ENCODE measurements at places on chromosomes 3 and 15.

DNA sequence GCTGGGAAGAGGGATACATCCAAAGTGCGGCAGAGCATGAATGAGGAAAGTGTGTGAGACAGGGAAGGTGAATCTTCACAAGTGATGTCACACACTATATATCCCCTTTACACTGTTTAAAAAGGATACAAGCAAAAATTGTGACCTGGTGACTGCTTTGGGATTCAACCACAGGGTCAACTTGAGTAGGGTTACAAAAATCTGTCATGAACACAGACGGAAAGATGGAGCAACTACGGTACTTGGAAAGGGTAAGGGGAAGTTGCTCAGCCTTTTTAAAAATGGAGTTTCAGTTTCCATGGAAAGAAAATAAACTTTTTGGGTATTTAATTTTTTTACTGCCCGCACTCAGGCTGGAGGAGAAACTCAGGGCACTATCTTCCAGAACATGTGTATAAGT is 60.3 kb downstream of the B3GNT5 start:
- no peak for DNase-seq

- DNase-seq, result no peak
Observed at GRCh38 chr3:131704098-131704497, 201.3 kb upstream of the MRPL3 start.

DNA sequence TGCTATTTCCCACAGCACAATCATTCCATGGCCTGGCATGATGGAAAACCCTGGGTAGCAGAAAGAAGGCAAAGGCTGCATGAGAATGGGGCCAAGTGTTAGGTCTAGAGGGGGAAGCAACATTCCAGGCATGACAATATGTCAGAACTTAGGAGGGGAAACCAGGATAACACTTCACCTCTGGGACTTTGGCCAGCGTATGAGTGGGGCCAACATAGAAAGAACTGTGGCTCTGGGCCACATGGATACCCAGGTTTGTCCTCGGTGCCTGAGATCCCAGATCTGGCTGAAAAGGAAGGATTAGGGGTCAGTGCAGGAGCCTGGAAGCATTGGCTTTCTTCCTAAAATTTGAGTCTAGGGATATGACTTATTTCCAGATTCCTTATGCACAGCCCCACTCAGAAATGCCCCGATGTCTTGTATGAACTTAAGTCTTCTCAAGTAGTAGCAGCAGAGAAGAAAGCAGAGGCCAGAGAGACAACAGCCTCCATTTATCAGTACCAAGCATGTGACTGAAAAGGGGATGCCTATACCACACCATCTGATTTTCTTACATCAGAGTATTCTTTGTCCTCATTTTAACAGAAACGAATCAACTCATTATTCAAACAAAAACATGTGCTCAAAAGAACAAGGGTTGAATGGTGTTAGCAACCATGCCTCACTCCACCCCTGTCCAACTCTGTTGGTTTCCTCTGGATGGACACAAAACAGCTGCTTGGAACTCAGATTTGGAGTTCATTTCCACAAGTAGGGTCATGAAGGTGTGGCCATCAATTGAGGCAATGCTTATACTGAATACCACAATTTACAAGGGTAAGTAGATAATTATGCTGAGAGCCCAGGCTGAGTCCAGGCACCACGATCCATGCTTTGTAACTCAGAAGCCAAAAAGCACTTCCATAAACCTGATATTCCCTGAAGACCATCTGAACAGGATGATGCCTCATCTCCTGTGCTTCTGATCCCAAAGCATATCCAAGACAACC is 43.7 kb upstream of the NDUFB4 start:
- DNase-seq, result no peak

- DNase-seq, result no peak
Observed at GRCh38 chr15:101093958-101094357, 157.9 kb downstream of the CHSY1 start.

DNA sequence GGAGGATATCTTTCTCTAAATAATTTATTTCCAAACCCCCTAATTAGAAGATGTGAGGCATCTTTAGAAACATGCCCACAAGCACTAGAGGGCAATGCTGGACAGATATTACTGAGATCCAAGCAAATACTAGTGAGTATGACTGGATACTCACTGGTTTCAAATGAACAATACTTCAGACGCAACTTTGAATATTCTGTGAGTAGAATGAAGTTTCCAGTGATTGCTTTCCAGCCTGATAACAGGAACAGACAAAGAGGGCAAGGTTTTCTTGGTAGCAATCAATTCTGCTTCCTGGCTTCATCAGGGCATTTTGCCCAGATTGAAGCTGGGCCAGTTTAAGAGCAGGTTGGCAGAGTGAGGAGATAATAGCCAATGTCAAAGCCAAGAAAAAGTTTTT is 442.6 kb upstream of the PDZRN3 start:
- DNase-seq, result peak; percentile 25

- no peak for DNase-seq
Observed at GRCh38 chr3:171058058-171058457, 31.5 kb upstream of the SLC2A2 start.

DNA sequence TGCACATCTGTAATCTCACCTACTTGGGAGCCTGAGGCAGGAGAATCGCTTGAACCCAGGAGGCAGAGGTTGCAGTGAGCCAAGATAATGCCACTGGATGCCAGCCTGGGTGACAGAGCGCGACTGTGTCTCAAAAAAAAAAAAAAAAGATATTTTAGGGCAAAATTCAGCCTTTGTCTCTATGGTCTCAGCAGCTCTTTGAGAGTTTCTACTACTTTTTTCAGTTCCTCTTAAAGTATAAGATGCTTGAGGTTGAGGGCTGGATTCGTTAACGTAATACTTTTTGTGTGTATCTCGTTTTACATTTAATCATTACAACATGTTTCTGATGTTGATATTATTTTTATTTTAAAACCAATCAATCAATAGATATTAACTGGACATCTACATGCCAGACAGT is 381.2 kb upstream of the TBL1XR1 start:
- DNase-seq, result no peak

DNA sequence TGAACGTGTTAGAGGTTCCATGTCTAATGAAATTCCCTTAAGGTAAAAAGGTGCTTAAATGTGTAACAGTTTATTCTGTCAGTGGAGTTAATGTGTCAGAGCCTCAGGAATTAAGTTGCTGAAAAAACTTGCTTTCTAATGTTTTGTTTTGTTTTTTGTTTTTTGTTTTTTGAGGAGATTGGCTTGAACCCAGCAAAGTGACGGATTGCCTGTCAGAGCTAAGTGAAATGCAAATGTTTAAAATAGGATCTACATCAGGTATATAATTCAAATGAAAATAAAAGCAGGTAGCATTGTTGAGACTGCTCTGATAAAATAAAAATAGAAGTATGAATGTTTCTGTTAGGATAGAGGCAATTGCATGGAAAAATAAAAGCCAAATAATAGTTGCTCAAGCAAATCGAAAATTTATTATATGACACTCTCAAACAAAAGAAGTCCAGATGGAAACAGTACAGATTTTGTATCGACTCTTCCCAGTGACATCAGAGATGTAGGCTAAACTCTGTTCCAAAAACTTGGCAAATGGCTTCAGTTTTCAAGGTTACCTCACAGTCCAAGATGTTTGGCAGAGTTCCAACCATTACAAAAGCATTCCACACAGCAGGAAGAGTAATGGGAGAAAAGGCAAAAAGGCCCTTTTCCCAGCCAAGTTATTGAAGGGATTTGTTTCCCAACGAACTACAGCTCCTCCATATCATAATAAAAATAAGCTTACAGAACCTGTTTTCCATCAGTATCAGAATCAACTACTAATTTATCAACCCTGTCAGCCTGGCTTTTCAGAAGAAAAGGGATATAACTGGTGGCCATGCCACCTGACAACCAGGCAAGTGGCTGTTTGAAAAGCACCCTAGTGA is 291.0 kb downstream of the TBL1XR1 start:
- DNase-seq, result peak; percentile 72

DNA sequence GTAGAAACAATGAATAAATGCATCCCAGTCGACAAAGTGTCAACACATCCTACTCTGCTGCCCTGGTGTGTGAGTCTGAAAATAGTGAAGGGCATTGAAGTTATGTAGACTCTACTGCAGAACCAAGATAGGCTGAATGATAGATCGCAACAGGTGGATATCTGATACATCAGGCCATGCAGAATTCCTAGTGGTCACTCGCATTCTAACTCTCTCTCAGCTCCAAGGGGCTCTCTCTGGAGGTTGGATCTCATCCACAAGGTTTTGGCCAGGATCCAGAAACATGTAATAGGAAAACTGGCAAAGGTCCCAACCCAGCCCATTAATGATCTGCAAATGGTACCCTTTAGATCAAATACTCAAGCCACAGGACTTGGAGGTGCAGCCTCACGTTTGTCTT is 514.1 kb downstream of the MAGI1 start:
- no peak for DNase-seq

DNA sequence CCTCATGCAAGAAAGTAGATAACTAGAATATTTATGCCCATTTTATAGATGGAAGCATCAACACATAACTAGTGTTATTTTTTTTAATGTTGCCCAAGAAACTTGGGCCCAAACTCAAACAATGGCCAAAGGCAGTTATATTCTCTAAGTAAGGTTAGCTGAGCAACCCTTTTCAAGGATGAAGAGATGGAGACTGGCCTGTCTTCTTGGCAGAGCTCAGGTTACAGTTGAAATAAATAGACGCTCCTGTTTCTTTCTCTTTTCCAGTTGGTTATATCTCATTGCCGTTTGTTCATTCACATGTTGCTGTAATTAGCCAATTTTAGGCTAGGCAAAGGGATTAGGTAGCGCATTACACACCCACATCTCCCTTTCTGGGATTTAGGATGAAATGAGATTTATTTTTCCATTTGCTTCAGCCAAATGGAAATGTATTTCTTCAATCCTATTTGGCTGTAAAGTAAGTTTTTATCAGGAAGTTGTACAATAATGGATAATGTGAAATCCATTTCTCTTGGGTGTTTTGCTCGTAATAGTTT is 93.2 kb downstream of the CMSS1 start:
- no peak for DNase-seq

DNA sequence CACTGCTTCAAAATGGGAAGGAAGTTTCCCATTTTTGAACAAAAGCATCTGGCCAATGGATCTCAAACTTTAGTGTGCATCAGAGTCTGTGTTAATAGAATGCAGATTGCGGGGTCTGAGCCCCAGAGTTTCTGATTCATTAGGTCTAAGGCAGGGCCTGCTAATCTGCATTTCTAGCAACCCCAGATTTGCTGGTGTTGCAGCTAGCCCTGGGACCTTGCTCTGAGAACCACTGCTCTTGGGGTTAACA is 30.7 kb upstream of the USP3 start:
- DNase-seq, result no peak

- no peak for DNase-seq
Observed at GRCh38 chr15:88664151-88664778, 25.4 kb downstream of the ISG20 start.

DNA sequence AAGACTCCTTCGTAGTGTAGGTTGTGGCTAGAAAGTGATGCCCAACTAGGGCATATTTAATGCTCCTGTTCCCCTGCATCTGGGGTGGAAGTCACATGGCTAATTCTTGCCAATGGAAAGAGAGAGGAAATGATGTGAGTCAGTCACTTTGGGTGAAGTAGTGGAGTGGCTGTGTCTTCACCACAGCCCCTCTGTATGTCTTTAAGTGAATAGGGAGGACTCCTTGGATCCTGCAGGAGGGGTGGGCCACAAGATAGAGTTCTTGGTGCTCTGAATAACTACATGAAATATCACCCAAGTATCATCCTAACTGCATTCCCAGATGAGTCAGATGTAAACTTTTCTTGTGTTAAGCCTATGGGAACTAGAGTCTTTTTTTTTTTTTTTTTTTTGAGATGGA is 17.8 kb upstream of the MB21D2 start:
- DNase-seq, result no peak

DNA sequence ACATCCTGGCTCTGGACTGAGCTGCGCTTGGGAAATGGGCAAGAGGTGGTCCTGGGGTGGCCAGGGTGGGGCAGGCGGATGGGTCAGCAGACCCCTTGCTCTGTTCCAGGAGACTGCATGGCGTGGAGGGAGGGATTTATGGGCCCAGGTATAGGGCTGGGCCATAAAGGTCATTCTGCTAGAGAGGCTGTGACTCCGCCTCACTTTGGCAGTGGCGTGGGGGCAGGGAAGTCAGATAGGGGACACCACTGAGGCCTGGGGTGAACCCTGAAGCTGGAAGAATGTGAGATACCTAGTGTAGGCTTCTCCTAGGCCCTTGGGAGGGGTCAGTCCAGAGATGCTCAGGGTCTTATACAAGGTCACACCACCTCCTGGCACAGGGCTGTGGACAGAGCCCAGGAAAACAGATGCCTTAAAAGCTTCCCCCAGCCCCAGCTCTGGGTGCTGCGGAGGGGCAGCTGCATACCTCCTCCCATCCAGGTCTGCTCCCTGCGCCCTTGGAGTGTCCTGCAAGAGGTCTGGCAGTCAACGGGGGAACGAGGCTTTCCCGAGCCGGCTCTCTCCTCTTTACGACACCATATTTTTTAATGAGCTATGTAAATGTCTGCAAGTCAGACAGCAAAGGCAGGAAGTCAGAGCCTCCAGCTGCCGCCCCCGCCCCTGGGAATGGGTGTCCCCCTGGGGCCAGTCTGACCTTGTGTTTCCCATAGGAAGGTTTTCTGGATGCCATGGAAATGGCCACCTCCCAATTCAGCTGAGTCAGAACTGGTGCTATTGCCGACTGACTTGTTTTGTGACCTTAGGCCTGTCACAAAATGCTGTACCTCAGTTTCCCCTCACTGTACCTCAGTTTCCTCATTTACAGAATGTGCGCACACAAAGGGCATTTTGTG is 26.3 kb downstream of the LINGO1 start:
- DNase-seq, result no peak

DNA sequence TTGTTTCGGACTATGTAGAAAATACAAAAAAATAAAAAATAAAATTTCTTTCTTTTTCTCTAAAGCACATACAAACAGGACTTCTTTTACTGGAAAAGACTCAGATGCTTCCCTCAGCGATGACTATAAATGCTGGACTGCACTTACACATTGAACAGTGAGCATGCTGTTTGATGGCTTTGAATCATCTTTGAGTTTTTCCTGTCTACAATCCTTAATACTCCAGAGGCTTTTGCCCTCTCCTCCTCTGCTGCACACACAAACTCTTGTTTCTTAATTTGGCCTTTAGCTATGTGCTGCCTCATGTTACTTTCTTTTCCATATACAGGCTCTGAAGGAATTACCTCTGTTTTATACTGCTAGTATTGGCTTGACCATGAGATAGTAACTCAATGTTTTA is 575.1 kb downstream of the EPHA3 start:
- DNase-seq, result no peak

DNA sequence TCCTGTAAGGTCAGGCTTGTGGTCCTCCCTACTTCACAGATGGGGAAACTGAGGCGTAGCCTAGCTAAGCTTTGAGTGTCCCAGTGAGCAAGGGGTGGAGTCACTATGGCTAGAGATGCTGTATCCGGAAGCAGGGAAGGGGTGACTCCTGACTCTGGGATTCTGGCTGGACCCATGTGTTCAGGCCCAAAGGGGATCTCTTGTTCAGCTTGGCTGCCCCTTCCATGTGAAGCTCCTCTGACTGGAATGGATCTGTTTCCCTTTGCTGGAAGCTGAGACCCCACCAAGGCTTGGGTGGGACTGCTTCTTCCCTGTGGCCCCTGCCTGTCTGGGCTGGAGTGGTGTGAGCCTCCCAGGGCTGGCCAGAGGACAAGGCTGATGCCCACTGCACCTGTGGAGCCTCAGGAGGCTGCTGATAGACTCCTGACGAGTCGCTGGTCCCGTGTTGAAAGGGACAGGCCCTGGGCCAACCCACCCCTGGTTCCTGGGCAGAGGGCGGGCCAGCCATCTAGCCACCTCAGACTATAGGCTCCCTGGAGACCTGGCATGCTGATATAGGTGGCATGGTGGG is 1.0 kb downstream of the MAPKAPK3 start:
- peak; percentile 55 for DNase-seq

- DNase-seq, result no peak
Observed at GRCh38 chr3:58697561-58697960, 31.0 kb upstream of the FAM3D start.

- DNase-seq, result no peak
Observed at GRCh38 chr15:38212729-38213351, 39.8 kb upstream of the SPRED1 start.
